Thoracic aorta (tissue), 2 donors: ENCODE measurements at places on chromosomes 5 and 9. TPM values are rescaled to one million over a fixed set of nuclear protein-coding genes. Genes with fewer than 3 reads are reported as not detected.

- DNase-seq = no peak
These were observed 90.3 kb upstream of the FBXL17 start for GRCh38 chr5:108472237-108472636.

DNA sequence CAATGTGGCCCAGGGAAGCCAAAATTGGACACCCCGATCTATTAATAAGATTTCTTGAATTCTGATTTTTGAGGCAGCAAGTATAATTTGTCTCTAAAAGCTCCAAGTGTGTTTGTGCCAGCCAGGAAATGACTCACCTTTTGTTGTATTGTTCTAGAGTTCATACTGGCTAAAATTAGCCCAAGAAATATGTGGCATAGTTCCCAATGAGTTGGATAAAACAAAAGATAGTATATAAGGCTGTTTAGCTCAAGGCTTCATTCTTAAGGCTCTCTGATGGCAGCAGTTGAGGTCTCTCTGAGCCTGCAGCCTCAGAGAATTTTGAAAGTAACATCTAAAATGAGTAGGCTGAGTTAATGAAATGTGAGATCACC, 21.6 kb downstream of the HMGXB3 start:
- no peak for DNase-seq

- no peak for DNase-seq
These were observed 627.1 kb upstream of the WWC1 start for GRCh38 chr5:167664222-167664804.

DNA sequence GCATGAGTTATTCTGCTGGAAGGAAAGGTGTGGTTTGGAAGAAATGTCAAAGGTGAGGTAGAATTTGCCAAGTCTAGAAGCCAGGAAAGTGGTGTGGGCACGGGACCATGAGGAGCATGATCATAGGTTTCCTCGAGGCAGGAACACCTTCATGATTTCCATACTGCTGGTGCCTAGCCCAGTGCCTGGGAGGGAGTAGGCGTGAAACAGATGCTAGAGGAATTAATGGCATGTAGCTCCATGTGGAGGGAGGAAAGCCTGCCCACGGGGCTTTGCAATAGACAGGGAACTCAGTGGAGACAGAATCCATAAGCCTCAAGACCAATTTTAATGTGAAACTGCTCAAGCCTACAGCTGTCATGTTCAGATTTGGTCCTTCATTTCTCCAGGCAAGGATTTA, 35.1 kb downstream of the TTLL11 start:
- DNase-seq = no peak

DNA sequence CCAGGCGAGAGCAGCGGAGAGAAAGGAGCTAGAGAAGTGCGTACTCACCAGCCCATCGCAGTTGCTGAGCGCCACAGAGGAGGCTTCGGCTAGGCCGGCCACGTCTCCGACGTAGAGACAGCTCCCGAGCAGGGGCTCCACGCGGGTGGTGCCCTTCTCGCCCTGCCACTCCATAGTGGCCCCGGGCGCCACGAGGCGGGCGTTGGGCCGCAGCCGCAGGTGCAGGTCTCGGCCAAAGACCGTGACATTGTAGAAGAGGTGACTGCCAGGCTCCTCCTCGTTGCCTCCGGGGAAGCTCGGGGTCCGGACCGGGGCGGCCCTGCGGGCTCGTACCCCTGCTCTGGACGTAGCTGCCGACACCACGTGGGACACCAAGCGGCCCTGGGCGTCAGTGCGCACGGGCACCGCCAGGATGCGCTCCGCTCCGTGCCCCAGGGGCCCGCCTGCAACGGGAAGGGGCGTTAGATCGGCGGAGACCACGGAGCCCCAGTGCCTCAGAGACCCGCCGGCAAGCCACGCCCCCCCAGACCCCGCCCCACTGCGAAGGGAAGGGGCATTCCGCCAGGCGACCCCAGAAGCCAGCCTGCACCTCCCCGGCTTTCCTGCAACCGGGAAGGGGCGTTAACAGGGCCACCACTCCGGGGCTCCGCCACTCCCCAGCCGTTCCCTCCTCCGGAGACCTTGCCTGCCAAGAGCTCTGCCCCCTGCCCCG, 1.4 kb downstream of the ADAMTS2 start:
- no peak for DNase-seq

DNA sequence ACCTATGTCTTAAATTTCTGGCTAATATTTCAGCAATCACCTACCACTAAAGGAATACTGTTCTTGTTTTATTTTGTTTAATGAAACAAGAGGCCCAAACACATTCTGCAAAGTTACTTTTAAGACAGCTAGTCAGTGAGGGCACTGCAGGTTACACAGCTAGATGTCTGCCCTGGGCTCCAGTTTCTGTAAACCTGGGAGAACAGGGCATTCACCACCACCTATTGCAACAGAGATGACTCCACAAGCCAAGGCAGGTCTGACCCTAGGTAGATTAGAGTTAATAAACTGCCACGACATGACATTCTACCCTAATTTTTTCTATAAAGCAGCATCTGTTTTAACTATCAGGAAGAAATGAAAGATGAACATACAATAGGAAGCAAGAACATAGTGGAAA, 90.8 kb downstream of the SLF1 start:
- DNase-seq = no peak

DNA sequence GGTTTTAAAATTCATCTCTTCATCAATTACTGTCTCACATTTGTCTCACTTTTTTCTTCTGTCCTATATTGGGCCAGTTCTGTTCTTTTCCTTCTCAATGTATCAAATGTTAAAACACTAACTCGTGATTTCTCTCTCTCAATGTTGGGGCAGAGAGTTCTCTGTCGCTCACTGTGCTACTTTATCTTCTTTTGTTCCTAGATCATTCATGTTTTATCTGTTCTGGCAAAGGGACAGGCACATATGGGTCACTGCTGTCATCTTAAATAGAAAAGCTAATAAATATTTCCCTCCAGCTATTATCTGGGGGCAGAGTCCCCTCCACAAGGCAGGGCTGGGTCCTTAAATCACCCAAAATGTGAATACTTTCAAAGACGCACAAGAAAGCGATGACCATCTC, 214.0 kb downstream of the PTTG1 start:
- DNase-seq = no peak

- DNase-seq = no peak
These were observed 31.5 kb downstream of the HMHB1 start for GRCh38 chr5:143843461-143843860.

DNA sequence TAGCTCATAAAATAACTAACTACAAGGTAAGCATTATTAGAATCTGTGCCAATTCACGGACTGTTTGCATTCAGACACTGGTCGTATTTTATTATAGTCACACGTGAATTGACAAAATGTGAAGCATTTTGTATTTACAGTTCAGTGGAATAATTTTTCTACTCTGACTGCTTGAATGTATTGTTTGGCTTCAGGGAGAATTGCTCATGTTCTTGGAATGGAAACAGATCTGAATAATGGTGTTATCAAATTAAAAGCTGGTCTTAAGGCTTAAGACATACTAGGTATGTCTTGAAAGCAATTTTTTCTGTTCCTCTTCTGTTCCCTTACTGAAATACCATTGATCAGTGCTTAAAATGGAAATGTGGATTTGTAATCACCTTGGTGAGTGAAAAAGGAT, 543.7 kb upstream of the TLE4 start:
- no peak for DNase-seq

DNA sequence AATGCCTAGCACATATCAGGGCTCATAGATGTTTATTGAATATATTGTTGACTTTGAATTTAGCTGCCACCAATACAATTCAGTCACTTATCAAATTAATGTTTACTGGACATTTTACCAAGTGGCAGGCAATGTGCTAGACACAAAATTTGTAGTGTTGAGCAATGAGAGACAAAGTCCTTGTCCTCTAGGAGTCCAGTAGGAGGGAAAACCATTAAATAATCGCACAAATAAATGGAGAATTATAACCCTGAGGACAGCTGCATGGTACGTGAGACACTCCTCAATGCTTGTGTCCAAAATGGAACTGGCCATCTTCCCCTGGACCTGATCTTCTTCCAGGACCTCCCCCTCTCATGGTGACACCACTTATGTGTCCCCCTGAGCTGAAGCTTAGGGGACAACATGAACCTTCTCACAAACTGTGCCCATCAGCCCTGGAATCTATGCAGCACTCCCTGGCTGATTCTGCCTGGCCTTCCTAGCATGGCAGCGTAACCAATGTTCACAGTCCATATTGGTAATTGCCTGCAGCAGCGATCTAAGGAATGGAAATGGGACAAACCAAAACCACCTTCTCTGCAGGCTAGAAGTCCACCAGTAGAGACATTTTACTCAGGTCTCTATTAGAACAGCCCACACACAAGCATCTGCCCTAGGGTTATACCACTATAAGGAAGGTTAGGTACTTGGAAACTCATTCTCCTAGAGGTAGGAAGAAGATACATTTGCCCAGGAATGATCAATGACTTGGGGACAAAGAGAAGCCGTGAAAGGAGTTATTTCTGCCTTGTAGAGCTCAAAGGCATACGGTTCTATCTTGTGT, 75.5 kb downstream of the FGF1 start:
- no peak for DNase-seq

WNK2 gene
- total RNA-seq = 4.7 TPM

DNA sequence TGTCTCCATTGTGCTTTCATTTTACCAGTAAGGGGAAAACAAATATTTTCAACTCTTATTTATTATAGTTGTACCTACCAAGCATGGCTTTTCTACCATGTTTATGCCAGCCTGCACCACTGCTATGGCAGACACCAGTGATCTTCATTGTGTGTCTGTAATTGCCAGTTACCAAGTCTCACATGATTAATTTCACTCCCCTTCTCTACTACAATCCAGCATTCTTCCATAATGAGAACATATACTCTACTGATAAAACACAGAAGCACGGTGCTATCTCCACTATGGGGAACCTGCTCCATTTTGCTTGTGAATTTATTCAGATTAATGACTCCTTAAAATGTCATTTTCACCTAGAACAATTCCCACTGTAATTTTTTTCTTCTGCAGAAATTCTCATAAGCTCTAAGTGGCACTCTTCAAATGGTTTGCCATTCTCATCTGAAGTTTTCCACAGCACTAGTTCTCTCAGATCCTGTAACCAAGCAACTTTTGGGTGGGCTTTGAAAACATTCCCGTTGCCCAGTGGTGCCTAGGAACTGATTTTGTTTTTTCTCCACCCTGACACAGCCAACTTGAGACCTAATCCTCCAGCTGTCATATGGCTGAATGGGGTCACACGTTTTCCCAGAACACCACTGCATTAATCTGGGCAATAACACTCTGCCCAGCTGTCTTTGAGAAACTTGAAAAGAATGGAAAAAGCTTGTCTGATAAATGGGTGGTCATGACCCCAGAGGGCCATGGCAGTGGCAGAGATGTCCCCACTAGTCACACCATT, 222.7 kb upstream of the RASEF start:
- DNase-seq = no peak

GRCh38 chr5:157544623-157544989, 31.0 kb downstream of the ADAM19 start:
- DNase-seq = no peak

GRCh38 chr9:34430843-34431437, 27.4 kb downstream of the FAM219A start:
- no peak for DNase-seq

NEK6 gene
- 24.0 TPM for total RNA-seq

DNA sequence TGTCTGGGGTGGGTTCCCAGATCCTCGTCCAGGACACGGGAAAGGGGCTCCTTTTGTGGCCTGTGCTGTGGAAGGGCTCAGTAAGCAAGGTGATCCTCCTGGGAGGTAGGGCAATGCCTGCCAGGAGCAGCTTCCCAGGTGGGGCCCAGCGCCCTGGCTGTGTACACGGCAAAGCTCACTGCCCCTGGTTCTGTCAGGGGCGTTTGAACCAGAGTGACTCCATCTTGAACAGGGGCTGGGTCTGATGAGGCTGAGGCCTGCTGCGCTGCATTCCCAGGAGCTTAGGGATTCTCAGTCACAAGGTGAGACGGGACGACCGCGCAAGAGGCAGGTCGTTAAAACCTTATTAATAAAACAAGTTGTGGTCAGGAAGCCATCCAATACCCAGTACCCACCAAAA, 19.9 kb upstream of the SLC12A7 start:
- no peak for DNase-seq

REEP2 gene
- total RNA-seq = 11.5 TPM

DNA sequence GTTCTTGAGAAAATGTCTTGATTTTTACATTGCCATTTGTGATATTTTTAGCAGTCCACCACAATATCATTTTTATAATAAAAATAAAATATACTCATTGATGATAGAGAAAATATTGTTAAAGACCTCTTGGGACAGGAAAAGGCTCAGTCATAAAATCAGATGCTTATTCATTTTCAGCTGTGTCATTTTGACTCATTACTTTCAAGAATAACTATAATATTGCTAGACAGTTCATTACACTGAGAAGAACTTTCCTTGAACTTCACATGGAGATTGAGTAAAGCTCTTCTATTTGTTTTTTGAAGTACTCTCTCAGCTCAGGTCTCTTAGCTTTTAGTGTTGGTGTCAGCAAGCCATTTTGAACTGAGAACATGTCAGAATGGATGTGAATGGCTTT, 8.5 kb upstream of the MEIKIN start:
- DNase-seq = no peak

GRCh38 chr5:27855491-27855890, 817.1 kb upstream of the CDH9 start:
- DNase-seq = no peak

NSD1 gene
- 70.5 TPM for total RNA-seq

CCDC180 gene
- 9.7 TPM for total RNA-seq

DNA sequence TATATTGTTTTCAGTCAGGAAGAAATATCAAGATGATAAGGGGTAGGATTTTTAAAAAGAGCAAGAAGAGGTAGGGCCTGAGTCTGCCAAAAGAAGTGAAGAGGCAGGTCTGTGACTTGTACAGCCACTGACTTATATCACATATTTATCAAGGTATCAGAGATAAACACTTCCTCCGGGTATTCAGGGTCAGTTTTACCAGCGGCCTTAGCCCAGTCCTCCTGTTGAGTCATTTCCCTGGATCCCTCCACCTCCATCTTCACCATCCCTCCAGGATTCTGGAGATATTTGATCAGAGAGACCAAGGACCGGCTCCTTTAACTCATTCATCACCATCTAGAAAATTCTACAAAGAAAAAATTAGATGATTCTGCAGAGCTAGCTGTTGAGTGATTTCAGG, 375.7 kb upstream of the TUSC1 start:
- no peak for DNase-seq

DNA sequence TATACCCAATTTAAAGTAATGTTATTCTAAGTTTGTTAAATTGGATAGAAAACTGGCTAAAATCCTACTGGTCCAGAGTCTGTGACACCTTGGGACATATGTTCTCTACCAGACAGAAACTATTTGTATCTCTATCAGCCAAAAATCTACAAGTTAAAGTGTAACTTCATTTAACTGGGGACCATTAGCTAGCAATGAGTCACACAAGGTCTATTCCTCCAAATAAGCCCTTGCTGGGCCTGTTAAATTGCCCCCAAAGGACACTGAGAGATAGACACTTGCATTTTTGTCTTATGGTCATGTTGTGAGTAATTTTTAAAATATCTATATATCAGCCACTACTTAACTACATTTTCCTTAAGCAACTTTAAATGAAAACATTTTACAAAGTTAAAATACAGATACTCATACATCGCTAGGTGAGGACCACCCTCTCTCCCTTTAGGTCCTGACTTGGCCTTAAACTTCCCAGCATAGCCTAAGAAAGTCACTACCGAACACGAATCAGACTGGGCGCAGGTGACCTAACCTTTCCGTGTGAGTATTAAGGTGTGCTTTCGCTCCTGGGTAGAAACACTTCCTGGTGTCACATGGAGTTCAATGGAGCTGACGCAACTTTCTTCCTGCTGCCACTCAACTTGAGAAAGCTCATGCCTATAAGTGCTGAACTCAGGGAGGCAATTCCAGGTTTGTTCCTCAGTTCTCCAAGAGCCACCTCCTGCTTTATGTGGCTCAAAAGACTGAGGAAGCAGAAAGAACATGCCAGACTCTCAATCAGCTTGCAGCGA, 249.1 kb downstream of the DIRAS2 start:
- DNase-seq = no peak
